ENCODE measurements at places on chromosomes 6 and 20.

DNA sequence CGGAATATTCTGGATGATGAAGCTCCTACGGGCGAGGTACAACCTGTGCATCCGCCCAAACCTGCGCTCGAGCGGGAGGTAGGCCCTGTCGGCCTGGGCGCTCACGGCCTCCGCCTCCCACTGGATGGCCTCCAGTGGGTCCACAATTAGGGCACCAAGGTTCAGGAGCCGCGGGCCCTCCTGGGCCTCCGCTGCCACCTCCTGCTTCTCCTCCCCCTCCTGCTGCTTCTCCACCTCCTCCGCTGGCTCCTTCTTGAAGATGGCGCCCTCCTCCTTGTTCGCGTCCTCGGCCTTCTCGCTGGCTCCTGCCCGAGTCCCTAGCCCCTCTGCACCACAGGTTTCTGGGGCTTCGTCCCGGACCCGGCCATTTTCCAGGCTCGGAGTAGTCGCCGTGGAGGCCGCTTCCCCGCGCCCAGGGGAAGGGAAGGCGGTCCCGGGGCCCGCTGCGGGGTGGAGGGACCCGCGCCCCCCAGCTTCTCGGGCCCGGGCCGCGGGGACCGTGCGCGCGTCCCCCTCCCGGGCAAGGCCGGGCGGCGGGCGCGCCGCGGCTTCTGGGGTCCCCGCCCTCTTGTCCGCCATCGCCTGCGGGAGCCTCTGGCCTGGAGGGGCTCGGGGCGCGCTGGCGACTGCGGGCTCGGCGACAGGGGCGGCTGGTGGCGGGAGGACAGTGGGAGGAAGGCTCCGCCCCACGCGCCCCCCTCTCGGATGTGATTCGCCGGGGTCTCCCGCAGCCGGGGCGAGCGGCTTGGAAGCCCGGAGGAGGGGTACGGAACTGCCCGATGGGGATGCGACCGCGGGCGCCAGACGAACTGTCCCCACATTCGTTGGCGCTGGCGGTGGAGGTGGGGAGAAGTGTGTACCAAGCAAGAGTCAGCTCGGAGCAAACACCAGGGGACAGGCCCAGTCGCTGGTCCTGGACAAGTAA is 17.6 kb downstream of the PLAGL2 start:
- DNase-seq = no peak

- no peak for DNase-seq
These were observed 336.0 kb upstream of the DEFB115 start for GRCh38 chr20:30921286-30922071.

DNA sequence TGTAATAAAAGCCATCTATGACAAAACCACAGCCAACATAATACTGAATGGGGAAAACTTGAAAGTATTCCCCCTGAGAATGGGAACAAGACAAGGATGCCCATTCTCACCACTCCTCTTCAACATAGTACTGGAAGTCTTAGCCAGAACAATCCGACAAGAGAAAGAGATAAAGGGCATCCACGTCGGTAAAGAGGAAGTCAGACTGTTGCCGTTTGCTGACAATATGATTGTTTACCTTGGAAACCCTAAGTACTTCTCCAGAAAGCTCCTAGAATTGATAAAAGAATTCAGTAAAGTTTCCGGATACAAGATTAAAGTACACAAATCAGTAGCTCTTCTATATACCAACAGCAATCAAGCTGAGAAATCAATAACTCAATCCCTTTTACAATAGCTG is 14.0 kb upstream of the RUNX2 start:
- DNase-seq = no peak

GRCh38 chr6:7769702-7770101 is 43.8 kb downstream of the BMP6 start:
- DNase-seq = no peak

DNA sequence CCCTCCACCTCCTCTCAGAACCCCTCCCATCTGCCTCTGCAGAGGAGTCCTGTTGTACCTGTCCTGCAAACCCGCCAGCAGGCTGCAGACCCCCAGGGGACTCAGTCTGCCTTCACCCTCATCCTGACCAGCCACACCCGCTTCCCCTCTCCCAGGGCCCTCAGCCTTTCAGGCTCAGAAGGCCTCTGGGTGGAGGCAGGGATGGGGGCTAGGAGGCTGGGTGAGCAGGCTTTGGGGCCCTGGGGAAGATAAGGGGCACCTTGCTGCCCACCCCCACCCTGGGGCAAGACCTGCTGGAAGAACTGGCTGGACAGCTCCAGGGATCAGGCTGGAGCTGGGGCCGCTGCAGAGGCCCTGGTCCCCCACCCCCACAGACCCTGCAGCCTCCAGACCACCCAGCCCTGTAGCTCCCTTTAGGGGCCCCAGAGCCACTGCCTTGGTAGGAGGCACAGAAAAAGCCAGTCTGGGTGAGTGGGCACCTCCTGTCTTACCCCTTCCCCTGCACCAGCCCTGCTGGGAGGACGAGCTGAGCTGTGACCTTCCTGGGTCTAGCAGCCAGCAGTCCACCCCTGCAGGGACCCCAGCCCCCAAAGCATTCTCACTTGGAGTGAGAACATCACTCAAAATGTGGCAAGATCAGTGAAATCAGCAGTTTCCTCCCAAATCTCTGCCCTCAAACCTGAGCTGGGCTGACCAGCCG is 5.2 kb downstream of the TEAD3 start:
- no peak for DNase-seq

DNA sequence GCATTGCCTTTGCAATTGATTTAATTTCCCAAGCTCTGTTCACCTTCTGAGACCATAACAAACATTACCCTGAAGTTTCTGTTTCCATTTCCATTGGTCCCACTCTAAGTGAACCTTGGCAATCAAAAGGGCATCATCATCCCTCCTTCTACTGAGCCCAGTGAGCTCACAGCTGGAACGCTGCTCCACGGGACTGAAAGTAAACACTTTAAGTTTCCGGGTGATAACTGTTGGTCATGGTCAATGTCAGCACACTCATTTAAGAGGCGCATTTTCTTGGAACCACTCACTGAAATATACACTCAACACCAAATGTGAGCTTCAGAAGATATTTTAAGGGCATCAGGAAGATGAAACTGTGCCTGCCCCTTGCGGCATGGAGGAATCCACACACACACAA is 37.1 kb upstream of the RPS6KA2 start:
- no peak for DNase-seq

DNA sequence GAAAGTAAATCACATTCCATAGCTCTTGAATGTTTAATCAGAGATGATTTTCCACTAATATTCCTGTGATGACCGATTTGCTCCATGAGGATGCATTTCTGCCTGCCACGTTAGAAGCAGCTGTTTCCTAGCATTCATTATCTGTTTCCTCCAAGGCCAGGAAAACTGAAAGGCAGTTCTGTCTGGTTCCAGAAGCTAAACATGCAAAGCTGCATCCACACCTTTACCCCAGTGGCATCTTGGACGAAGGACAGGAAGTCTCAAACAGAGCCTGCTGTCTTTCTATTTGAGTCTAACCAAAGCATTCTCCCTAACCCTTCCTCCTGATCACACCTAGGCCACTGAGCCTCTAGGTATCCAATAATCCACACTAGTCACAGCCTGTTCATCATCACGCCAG is 27.6 kb downstream of the CNKSR3 start:
- no peak for DNase-seq

GRCh38 chr6:32983964-32984621 is 15.7 kb downstream of the BRD2 start:
- DNase-seq = no peak

- DNase-seq = no peak
These were observed 2.7 kb downstream of the PTK6 start for GRCh38 chr20:63534427-63534830.

GRCh38 chr6:82589509-82590206 is 226.0 kb downstream of the TPBG start:
- no peak for DNase-seq
